ENCODE measurements at places on chromosomes 11 and 22.

- DNase-seq, result no peak
Observed at GRCh38 chr11:47941907-47942558, 38.3 kb upstream of the PTPRJ start.

GRCh38 chr11:86120807-86121206 is 51.9 kb upstream of the PICALM start:
- DNase-seq, result no peak

GRCh38 chr11:70935006-70935768 is 317.2 kb downstream of the SHANK2 start:
- DNase-seq, result no peak

DNA sequence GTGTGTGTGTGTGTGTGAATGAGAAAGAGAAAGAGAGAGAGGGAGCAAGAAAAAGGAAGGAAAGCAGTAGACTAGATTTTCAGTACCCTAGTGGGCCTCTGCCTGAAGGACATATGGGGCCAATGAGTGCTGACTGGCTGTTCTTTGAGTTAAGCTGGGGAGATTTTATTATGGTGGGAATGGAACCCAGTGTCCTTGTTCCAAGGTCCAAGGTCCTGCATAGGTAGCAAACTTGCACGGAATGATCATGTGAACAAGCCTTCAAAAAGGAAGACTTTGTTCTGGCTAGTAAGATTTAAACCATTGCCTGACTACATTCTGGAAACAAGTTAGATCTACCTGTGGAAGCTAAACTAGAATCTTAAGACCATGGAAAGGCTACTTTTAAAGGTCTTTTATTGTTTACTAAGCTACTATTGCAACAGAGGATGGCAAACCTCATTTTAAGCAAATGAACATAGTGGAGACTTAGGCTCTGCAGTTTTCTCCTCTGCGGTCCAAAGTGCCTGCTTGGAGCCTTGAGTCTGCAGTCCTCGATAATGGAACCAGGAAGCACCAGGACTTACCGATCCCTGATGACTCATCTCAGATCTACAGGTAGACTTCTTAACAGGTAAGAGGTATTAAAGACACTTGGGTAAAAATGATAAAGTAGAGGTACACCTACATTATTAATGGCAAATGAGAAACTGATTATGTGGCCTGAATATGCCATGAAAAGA is 10.2 kb upstream of the GRAMD1B start:
- DNase-seq, result no peak

DNA sequence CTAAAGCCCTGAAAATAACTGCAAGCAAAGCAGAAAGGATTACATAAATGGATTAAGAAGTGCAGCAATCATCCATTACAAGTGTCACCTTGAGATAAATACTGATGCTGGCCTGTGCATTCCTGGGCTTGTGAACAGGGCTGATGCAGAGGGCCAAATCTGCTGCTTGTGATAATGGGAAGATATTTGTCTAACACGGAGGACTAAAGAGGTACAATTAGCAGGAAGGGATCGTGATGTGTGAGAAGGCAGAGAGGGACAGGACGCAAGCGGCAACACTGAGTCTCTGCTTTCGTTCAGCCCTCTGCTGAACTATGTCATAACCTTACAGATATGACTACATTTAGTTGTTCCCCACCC is 107.7 kb upstream of the DDI1 start:
- DNase-seq, result no peak

DNA sequence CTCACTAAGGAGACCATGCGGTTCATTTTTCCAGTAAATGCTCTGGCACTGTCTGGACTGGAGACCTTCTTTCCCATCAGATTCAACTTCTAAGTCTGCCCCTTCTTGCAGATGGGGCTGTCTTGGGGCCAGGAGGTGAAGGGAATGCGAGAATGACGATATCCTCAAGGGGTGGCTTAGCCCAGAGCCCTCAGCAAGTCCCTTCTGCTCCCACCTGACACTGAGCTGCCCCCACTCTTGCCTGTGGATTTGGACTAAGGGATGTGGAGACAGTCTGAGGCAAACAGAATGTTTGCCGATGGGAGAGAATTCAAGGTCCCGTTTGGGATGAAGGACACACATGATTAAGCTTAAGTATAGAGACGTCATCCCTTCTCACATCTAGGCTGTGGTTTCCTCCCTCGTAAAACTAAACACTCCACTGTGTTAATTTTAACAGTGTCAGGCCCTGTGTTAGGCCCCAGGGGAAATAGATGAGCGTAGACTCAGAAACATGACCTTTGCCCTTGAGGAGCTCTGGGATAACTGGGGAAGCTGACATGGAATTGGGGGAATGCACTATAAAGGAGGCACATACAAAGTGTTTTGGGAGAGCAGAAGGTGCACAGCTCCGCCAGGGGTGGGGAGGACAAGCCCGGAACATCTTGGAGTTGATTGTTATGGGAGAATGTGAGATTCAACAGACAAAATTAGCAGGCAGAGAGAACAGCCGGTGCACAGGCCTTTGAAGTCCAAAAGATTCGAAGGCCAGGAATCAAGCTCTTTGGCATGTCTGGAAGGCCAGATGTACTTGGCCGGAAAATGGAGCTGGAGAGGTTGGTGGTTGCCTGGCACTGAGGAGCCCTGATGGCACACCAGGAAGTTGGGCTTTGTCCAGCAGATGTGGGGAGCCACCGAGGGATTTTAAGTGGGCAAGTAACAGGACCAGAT is 71.6 kb downstream of the ST3GAL4 start:
- no peak for DNase-seq

- no peak for DNase-seq
Observed at GRCh38 chr11:10592331-10592730, 23.9 kb upstream of the LYVE1 start.

DNA sequence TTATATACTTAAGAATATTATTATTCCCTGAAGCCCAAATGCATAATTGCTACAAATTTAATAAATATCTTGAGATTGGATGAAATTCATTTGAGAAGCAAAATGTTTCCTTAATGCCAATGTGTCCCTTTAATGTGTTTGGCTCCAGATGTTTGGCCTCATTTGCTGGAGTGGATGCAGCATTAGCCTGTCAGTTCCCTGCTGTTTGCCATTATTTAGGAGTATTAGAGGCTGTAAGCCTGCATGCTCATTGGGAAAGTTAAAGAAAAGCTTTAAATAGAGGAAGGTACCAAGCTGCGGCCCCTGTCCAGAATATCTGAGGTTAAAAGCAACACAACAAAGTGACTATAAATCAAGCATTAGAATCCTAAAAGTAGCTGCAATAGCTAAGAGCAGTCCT is 54.8 kb upstream of the PITPNB start:
- DNase-seq, result no peak

- no peak for DNase-seq
Observed at GRCh38 chr22:18056807-18057474, 20.8 kb upstream of the PEX26 start.

DNA sequence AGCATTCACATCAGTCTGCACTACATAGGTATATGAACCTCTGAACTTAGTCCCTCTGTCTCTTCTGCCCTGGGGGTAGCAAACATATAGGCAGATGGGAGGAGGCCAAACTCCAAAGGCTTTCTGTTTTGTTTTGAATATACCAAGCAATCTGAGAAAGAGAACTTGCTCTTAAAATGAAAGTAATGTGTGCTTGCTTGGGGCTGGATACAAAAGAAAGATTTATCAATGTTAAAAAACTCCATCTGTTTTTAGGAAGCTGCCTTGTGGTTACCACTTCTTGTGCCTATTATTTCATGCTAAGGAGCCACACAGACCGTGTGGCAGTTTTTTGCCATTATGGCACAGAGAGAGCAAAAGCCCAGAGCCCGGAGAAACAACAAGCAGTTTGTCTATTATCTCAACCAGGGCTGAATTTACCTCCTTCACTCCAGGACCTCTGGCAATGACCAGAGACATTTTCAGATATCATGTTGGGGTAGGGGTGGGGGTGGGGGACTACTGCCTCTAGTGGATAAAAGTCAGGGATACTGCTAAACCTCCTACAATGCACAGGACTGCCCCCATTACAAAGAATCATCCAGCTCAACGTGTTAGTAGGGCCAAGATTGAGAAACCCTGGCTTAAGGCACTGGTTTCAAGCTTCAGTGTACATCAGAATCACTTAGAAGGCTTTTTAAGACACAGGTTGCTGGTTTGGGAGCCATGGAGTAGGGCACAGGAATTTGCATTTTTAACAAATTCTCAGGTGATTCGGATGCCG is 124.2 kb downstream of the APIP start:
- no peak for DNase-seq

GRCh38 chr11:103920449-103920848 is 116.0 kb upstream of the DDI1 start:
- DNase-seq, result no peak

Data from stimulated activated CD8-positive, alpha-beta memory T cell treated with anti-CD3 and anti-CD28 coated beads, Interleukin-2, amount 100 ng/mL, for 48 hours (primary cell).